Fibroblast of gingiva (primary cell): ENCODE measurements at places on chromosomes 7 and 10.

- DNase-seq: no peak
These were observed 9.6 kb downstream of the SMC3 start for GRCh38 chr10:110577056-110577455.

GRCh38 chr7:140966561-140967233, 42.0 kb upstream of the BRAF start:
- DNase-seq: no peak

- peak; percentile 48 for DNase-seq
These were observed 25.0 kb downstream of the VTI1A start for GRCh38 chr10:112471878-112472487.

- no peak for DNase-seq
These were observed 26.7 kb downstream of the SVIL start for GRCh38 chr10:29608062-29608461.

DNA sequence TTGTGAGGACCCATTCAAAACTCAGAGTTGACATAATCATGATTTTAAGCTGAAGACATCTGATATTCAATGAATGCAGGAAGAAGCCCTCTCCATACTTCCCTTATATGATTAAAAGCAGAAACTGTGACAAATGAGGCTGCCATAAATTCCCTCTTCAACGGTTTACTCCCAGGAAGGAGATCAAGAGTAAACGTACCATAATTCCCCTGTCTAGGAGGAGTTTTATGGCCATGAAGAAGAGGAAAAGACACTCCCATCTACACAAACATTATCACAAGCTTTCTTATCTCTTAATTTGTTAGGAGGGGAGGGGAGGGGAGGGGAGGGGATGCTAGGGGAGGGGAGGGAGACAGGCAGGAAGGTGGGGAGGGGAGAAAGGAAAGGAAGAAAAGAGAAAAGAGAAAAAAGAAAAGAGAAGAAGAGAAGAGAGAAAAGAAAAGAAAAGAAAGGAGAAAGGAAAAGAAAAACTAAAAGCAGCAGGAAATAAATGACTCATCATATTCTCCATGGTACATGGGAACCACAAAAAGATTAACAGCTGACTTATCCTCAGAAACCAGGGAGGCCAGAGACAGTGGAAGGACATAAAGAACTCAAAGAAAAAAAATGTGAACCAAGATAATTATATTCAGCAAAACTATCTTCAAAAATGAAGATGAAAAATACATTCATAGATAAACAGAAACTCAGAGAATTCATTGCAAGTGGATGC, 121.6 kb downstream of the ALOX5 start:
- no peak for DNase-seq

GRCh38 chr7:13155188-13155587, 467.8 kb downstream of the ARL4A start:
- no peak for DNase-seq

- DNase-seq: no peak
These were observed 492.7 kb downstream of the DNAJB6 start for GRCh38 chr7:157829491-157829890.
